Breast epithelium (tissue), 4 donors: ENCODE measurements at places on chromosomes 4 and X. TPM values are rescaled to one million over a fixed set of nuclear protein-coding genes. Genes with fewer than 3 reads are reported as not detected.

DNA sequence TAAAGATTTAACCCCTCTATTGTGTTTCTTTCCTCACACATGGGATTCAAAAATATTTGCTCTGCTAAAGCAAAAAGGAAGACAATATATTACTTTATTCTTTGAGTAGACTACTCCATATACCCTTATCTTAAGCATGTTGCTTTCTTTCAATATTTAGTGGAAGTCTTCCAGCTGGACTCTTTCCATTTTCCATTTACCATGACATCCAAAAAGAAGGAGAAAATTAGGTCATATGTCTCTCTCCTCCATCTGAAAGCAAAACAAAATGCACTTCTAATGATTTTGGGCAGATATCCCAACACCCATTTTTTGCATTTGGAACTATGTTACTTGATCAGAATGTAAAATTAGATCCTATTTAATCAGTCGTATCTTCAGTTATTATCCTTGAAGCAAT, 1336.5 kb downstream of the PCDH19 start:
- no peaks in the 10 kb centered on the region for H3K36me3 ChIP-seq
- no peaks in the 10 kb centered on the region for H3K4me1 ChIP-seq
- H3K27ac ChIP-seq, result no peak overlapping the region
- H3K27me3 ChIP-seq, result no peaks in the 10 kb centered on the region

- DNase-seq, result no peak
- H3K4me1 ChIP-seq, result no peaks in the 10 kb centered on the region
- H3K36me3 ChIP-seq, result no peaks in the 10 kb centered on the region
- no peaks in the 10 kb centered on the region for H3K27me3 ChIP-seq
- H3K4me3 ChIP-seq, result no peak overlapping the region
Measured at GRCh38 chrX:17846045-17846444, 15.1 kb downstream of the RAI2 start.

GRCh38 chrX:133513123-133513522, 97.8 kb upstream of the GPC4 start:
- H3K36me3 ChIP-seq, result no peaks in the 10 kb centered on the region
- H3K27me3 ChIP-seq, result peaks cover 8% of the 10 kb centered on the region
- no peak overlapping the region for H3K27ac ChIP-seq

- no peaks in the 10 kb centered on the region for H3K36me3 ChIP-seq
- DNase-seq, result no peak
- no peaks in the 10 kb centered on the region for H3K4me1 ChIP-seq
- H3K4me3 ChIP-seq, result no peak overlapping the region
Measured at GRCh38 chr4:56149591-56149990, 200.8 kb downstream of the CEP135 start.

DNA sequence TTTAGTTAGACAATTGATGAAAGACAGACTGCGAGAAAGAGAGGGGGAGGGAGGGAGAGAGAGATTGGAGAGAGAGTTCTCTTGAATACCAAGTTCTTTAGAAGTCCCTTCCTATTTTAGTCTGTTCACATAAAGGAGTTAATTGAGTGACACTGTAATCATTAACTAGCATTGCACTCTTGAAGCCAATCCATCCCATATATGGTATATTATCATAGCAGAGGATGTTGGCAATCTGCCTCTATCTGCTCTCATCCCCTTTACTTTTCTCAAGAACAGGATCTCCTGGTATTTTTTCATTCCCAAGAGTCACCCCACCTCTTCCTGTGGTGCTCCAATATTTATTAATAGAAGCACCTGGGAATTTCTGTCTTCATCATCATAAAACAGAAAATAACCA, 959.6 kb upstream of the NDST4 start:
- H3K27me3 ChIP-seq, result no peaks in the 10 kb centered on the region
- no peaks in the 10 kb centered on the region for H3K36me3 ChIP-seq
- no peak overlapping the region for H3K27ac ChIP-seq

DNA sequence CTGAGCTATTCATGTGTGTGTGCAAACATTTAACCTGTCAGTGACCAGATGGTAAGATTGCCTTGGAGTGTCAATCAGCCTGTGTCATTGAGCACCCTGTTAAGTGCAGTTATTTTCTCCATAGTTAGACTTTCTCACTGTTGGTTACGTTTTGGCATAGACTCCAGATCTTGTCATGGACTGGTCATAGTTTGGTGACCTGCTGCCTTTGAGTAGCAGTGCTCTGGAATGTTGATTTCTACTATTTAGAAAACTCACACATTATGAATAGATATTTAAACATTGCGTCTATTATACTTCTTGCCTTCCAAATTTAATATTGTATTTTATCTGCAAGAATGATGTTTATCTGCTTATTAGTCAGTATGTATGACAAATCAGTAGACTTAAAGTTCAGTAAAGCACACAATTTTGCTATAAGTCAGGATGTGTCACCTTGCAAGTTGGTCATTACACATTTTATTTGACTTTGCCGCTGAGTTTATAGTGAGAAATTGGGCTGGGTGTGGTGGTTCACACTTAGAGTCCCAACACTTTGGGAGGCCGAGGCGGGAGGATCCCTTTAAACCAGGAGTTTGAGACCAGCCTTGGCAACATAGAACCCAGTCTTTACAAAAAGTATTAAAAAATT, 42.4 kb downstream of the KIAA0232 start:
- H3K4me1 ChIP-seq, result no peaks in the 10 kb centered on the region
- no peaks in the 10 kb centered on the region for H3K27me3 ChIP-seq
- H3K36me3 ChIP-seq, result peaks cover 4% of the 10 kb centered on the region
- no peak overlapping the region for H3K4me3 ChIP-seq
- DNase-seq, result no peak
- H3K27ac ChIP-seq, result no peak overlapping the region

Gene PYURF
- 116 TPM for total RNA-seq

- H3K36me3 ChIP-seq, result no peaks in the 10 kb centered on the region
- H3K27me3 ChIP-seq, result no peaks in the 10 kb centered on the region
- H3K4me3 ChIP-seq, result no peak overlapping the region
Measured at GRCh38 chrX:37315511-37316248, 33.5 kb upstream of the PRRG1 start.

Gene SERTM2
- total RNA-seq, result 0.15 TPM

- no peak overlapping the region for H3K27ac ChIP-seq
- H3K4me3 ChIP-seq, result no peak overlapping the region
- no peaks in the 10 kb centered on the region for H3K36me3 ChIP-seq
- H3K4me1 ChIP-seq, result no peaks in the 10 kb centered on the region
Measured at GRCh38 chr4:165680821-165681220, 192.2 kb upstream of the TLL1 start.

GRCh38 chrX:26037367-26037766, 100.8 kb upstream of the MAGEB18 start:
- no peak overlapping the region for H3K4me3 ChIP-seq
- H3K36me3 ChIP-seq, result no peaks in the 10 kb centered on the region
- H3K27ac ChIP-seq, result no peak overlapping the region
- no peaks in the 10 kb centered on the region for H3K4me1 ChIP-seq
- H3K27me3 ChIP-seq, result no peaks in the 10 kb centered on the region
- no peak for DNase-seq

DNA sequence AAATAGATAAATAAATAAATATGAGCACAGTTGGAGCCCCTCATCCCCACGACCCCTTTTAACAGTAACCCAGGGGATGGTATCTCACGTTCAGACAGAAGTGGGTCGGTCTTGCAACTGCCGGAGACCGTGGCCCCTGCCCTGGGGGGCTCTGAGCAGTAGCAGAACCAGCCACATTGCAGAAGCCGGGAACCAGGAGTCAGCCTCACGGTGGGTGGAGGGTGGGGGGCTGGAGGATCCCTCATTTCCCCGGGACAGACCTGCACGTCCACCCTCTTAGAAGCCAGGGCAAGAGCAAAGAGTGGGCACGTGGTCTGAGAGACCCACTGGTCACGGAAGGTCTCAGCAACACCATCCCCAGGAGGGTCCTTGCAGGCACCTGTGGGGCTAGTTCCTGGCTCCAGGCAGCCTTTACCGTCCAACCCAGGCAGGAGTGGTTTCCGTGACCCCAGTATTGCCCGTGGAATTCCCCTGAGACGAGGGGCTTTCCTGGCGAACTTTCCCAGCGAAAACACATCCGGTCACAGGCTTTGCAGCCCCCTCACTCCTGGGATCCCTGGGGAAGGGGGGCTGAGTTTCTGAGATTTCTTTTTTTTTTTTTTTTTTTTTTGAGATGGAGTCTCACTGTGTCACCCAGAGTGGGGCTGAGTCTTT, 8.8 kb upstream of the IL3RA start:
- DNase-seq, result no peak
- H3K27ac ChIP-seq, result no peak overlapping the region
- H3K27me3 ChIP-seq, result peaks cover 30% of the 10 kb centered on the region

DNA sequence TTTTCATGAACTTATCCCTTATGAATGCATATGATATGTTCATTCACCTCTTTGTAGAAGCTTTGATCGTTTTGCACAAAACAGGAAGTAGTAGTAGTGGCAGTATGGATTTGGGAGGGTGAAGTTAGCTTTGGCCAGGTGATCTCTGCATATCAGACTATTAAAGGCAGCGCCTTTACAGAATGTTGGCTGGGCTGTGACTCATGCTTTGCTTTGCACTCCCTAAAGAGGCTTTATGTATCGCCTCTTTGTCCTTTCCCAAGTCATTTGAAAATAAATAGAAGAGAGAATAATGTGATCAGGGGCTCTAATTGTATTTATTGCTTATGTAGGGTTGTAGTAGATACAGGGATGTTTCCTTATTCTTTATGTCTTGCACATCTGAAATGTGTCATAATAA, 50.4 kb downstream of the SHROOM3 start:
- no peak for DNase-seq
- no peak overlapping the region for H3K4me3 ChIP-seq
- no peaks in the 10 kb centered on the region for H3K27me3 ChIP-seq
- no peak overlapping the region for H3K27ac ChIP-seq
- no peaks in the 10 kb centered on the region for H3K36me3 ChIP-seq
- no peaks in the 10 kb centered on the region for H3K4me1 ChIP-seq

DNA sequence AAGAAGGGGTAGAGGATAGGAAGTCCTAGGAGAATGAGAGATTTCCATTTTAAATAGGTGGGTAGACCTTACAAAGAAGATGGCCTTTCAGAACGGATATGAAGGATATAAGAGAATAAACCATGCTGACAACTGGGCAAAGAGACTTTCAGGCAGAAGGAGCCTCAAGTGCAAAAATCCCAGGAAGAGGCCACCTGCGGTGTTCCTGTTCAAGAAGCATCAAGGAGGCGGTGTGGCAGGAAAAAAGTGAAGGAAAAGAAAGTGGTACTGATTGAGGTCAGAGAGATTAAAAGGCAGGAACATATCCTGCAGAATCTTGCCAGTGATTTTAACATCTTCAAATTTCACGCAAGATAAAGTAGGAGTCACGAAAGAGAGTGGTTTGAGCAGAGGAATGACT, 172.0 kb downstream of the FSTL5 start:
- no peaks in the 10 kb centered on the region for H3K27me3 ChIP-seq
- no peak overlapping the region for H3K4me3 ChIP-seq
- H3K4me1 ChIP-seq, result no peaks in the 10 kb centered on the region
- no peak overlapping the region for H3K27ac ChIP-seq
- no peaks in the 10 kb centered on the region for H3K36me3 ChIP-seq
- DNase-seq, result no peak

DNA sequence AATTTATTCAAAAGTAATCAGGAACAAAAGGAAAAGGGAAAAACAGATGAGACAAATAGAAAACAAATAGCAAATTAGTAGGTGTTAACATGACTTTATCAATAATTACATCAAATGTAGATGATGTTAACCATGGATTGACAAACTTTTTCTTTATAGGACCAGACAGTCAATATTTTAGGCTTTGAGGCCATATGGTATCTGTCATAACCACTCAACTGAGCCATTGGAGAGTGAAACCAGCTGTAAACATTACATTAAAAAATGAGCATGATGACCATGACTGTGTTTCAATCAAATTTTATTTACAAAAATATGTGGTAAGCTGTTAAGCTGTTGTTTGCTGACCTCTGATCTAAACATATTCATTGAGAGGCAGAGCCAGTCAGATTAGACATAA, 118.5 kb upstream of the NWD2 start:
- no peak overlapping the region for H3K4me3 ChIP-seq
- no peak for DNase-seq
- H3K4me1 ChIP-seq, result no peaks in the 10 kb centered on the region
- no peaks in the 10 kb centered on the region for H3K36me3 ChIP-seq
- H3K27me3 ChIP-seq, result no peaks in the 10 kb centered on the region

Gene IL21
- total RNA-seq, result not detected
